ENCODE measurements at places on chromosomes 7 and 10.

- no peak for DNase-seq
Measured at GRCh38 chr10:5559642-5560141, 34.9 kb downstream of the CALML3 start.

- DNase-seq = no peak
Measured at GRCh38 chr10:95660283-95660682, 3.8 kb upstream of the ALDH18A1 start.

DNA sequence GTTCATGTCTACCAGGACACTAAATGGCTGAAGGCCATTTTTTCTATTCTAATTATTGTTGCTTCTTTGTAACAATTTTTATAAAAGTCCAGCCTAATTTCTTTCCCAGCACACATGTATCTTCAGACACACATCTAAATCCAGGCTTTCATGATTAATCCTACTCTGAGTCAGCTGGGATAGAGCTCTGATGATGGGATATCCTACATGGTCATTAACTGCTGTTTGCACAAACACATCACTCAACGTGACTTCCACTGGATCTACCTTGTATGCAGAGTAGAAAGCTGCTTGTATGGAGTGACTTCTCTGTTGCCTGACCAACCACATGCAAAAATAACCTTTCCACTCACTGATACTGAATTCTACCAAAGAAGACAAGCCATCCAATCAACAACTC, 260.9 kb downstream of the AHR start:
- no peak for DNase-seq

GRCh38 chr10:86368046-86368445, 1.5 kb upstream of the GRID1 start:
- DNase-seq = no peak

DNA sequence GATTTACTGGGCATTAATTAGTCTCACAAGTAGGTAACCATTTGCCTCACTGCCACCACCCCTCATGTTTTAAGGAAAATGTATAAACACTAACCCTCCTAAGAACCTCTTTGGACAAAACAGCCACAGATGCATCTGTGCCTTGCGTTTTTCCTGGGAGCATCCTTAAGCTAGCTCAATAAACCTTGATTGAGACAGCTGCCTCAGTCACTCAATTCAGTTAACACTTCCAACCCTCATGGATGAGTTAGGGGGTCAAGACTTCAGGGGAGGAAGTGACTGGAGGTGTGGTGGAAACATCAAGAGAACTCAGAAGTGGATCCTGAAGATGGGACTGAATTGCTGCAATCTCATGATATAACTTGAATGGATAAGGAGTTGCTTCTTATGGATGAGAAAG, 31.5 kb downstream of the CUL2 start:
- DNase-seq = no peak

DNA sequence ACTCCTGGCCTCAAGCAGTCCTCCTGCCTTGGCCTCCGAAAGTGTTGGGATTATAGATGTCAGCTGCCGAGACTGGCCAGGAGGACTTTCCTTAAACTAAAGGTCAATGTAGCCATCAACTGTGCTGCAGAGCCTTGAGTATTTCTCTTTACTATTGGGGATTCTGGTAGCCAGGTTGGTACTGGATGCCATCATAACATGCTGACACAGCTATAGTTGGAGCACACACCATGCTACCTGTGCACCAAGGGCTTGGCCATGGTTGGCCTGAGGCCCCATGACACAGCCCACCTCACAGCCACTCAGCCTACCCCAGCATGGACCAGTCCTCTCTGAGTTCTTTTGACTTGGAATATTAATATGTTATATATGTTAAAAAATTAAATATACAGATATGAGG, 54.4 kb downstream of the HECTD2 start:
- DNase-seq = no peak

GRCh38 chr10:71771204-71771603, 2.1 kb downstream of the VSIR start:
- DNase-seq = no peak

GRCh38 chr10:101256387-101256786, 27.1 kb upstream of the LBX1 start:
- DNase-seq = no peak

DNA sequence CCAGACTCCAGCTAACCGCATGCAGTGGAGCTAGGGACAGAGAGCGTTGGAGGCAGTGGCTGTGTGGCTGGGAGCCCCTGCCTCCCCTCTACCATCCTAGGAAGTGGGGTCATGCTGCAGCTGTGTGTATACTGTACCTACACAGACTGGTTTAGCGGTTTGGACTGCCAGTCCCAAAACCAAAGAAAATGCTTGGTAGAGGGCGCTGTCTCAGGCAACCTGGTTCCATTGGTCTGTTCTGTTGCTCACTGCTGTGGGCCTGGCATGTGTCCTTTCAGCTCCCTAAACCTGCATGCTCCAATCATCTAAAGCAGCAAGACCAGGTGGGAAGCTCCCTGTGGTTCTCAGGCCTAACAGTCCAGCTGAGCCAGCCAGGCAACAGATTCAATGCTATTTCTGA, 4.5 kb downstream of the RBP4 start:
- DNase-seq = no peak
